Stimulated activated CD4-positive, alpha-beta T cell treated with anti-CD3 and anti-CD28 coated beads, Interleukin-1b, Interleukin-23, amount 100 ng/mL, for 4 hours (primary cell): ENCODE measurements at places on chromosomes 7 and 10.
A peak's percentile ranks its signal among the peaks of the same experiment; 100 is the strongest.

DNA sequence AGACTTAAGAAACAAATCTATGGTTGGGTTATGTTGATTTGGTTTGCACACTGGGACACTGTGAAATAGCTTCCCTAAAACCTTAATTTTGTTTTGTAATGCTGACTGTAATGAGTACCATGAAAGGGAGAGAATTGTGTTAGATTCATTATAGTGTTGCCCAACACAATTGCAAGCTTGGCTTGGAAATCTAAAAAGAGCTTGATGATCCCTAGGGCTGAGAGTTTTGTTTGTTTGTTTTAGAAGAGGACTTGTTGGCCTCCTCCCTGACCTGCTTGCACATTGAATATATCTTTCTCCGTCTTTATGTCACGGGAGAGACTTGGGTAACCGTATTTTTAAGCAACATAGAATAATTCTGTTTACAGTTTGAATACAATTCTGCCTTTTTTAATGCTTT is 410.1 kb downstream of the ARL4A start:
- no peak for DNase-seq

GRCh38 chr10:46992803-46993561 is 81.8 kb downstream of the PTPN20 start:
- no peak for DNase-seq

DNA sequence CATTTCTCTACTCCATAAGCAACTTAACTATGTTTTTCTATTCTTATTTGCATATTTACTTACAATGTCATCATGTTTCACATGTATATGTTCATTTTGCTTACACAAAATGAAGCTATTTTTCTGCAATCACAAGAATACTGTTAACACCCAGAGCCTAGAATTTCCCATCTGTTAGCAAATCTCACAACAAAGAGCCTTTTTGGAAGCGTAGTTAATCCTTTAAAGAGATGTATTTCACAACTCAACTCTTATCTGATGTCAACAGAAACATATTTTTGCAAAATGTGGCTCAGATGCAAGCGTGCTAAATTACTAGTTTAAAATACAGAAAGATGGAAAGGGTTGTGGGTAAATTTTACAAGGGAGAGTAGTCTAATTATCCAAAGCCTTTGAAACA is 110.6 kb upstream of the COL1A2 start:
- no peak for DNase-seq

DNA sequence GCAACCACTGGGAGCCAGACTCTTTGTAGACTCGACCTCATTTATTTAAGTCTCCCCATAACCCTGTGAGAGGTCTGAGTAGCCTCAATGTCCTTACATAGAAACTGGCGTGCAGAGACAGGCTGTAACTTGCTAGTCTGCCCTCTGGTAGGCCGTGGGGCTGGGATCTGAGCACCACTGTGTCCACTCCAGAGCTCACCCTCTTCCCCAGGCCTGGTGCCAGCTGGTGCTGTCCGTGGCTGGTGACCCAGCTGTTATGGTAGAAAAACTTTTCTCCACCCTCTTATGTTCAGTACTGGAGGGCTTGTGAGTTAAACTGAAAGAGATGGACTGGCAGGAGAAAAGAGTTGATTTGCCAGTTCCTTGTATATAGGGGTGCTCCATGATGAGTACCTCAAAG is 41.9 kb downstream of the ADAMTS14 start:
- no peak for DNase-seq

DNA sequence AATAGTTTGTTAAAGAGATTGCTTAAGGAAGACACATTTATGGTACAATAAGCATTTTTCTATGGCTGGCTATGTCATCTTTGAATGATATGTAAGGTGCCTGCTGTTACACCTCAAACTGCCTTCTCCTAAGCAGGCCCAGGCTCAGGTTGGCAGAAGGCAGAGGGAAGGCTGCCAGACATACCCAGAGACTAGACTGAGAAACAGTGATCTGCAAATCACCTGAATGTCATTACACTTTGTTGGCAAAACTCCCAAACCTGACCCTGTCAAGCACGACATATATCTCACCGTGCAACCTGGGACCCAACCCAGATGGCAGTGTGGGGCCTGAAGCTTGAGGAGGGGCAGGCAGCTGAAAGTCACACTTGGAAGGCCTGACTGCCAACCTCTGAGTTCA is 136.6 kb upstream of the TARP start:
- DNase-seq: no peak

- no peak for DNase-seq
These were observed 57.9 kb downstream of the ZNF467 start for GRCh38 chr7:149715476-149715875.

GRCh38 chr10:61761825-61762217 is 99.1 kb downstream of the CABCOCO1 start:
- no peak for DNase-seq

DNA sequence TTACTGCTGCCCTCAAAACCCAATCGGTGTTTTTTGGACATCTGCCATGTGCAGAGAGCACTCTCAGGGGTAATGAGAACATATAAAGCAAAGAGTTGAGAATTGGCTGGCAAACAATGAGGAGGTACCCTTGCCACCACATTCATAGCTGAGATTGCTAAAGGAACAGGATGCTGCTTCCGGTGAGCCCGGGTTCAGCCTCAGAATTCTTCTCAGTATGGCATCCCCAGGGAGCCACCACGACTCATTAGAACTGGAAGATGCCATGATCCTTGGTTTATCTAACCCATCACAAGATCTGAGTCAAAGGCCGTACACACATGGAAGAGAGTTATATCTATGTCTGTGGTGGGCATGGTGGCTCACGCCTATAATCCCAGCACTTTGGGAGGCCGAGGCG is 174.4 kb downstream of the ARID5B start:
- no peak for DNase-seq

DNA sequence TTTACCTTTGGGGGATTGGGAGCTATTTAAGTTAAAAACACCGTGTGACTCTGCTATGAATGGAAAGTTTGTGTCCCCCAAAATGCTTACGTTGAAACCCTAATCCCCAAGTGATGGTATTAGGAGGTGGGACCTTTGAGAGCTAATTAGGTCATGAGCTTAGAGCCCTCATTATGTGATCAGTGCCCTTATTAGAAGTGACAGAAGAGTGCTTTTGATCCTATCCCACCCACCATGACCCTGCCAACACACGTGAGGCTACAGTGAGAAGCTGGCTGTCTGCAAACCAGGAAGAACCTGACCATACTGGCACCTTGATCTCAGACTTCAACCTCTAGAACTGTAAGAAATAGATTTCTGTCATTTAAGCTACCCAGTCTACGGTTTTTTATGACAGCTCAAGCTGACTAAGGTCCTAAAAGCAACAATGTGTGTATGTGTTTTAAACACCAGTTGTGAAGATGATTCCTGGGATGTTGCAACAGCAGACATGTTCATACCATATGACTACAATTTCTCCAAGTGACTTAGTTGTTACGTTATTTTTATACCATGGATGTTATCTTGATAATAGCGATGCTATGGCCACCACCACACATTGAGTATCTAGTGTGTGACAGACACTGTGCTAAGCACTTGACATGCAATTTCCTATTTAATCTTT is 124.4 kb downstream of the PIP4K2A start:
- no peak for DNase-seq

DNA sequence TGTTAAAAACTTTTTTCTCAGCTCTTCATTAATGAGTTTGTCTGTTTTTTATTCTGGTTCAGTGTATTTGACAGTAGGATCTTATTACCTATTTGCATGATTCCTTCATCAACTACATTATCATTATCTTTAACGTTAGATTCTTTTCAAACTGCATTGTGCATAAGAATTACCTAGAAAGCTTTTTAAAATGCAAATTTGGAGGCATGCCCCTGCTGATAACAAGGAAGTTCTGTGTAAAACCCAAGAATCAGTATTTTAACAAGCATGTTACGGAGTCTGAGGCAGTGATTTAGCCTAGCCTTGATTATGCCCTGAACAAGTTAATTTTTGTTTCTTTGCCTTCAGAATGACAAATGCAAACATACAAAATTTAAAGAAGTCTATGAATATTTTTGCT is 14.2 kb downstream of the AHR start:
- no peak for DNase-seq

DNA sequence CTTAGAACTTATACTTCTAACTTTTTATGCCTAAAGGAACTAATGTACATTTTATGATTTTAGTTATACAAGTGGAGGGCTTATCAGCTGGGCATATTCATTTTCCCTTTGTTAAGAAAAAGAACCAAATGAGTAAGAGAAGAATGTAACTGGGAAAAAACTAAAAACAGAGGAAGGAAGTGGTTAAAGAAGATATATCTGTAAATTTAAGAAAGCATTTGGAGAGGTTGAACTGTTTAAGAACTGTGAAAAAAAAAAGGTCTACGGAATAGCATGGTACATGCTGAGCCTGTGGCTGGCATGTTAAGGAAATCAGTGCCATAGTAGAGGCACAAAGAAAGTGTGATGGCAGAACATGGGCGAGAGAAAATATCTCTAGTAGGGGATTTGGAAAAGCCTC is 6.2 kb downstream of the MDFIC start:
- DNase-seq: no peak

- no peak for DNase-seq
These were observed 77.6 kb upstream of the LEP start for GRCh38 chr7:128163473-128163872.

DNA sequence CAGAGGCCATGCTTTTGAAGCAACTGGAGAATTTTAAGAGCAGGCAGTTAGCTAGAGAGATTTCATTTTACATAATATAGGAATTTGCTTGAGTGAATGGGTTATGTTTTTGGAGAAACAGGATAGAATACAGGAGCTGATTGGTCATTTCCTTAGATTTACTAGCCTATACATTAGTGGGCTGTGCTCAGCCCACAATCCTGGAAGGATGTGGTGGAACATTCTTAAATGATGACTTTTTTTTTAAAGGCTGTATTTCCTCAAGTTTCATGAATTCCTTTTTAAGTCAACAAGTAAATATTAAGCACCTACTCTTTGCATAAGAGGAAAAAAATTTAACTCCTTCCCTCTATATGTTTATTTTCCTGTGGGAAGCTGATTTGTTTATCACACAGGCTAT is 314.4 kb upstream of the BMPER start:
- DNase-seq: no peak

GRCh38 chr10:97760461-97761257 is 11.1 kb downstream of the SFRP5 start:
- DNase-seq: no peak

DNA sequence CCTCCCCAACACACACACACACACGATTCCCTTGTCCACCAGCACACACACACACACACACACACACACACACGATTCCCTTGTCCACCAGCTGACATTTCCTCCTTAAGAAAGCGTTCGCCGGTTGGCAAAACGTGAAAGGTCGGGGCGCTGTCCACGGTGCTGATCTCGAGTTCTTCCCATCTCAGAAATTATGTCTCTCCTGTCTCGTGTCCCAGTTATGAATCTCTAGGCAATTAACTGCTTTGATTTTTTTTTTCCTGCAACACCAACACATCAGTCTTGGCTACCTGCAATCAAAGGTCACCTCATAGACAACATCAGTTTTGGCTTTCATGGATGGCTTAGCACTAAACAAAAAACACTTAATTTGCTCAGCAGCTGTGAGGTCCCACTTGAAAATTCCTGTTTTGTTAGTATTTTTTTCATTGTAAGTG is 1.9 kb downstream of the INA start:
- peak; percentile 33 for DNase-seq

DNA sequence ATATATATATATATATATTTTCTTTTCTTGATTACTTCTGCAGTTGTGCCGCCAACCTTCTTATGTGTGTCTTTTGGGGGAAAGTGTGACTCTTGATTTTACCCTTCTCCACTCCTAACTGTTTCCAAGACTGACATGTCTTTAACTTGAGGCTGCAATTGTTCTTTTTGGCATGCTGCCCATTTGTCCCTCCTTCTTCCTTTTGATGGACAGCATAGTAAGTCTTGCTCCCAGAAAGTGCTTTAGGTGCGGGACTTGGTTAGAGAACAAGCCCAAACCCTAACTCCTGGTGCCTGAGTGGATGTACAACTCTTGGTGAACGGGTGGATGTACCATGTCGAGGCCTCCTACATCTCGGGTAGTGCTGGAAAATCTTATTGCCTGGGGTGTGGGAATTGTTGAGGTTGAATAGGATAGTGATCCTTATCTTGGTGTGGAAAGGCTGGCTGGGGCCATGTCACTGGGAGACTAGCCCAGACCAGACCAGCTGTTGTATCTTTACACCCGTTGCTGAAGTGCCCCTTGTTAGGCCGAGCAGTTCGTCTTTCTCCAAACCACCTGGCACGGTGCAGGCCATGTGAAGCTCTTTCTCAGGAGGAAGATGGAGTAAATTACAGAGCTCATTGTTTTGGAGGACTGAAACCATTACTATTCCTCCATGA is 16.3 kb downstream of the TCF7L2 start:
- no peak for DNase-seq

DNA sequence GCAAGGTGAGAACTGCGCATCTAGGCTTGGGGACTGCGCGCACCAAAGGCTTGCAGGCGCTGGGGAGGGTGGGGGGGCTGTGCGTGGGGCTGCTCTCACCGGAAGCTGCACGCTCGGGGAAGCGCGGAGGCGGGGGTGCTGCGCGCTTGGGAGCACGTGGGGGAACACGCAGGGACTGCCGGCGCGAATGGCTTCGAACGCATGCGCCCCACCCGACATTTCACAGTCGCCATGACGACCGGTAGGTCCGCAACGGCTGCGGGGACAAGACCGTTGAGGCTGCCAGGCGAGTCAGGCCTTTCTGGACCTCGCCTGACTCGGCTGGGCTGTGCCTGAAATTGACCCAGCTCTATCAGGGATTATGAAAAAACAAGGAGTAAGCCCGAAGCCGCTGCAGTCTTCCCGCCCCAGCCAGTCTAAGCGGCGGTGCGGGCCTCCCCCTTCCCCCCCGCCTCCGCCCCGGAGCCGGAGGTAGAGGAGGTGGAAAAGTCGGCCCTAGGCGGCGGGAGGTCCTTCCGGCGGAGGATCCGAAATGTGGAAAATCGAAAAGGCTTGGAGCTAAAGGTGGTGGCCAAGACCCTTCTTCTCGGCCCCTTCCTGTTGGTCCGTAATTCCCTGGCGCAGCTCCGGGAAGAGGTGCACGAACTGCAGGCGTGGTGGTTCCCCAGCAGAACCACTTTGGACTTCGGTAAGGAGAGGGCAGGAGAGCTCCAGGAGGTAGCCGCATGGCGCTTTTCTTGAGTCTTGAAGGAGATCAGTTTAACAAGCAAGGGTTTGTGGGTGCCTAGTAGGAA is 34.9 kb upstream of the STEAP1 start:
- DNase-seq: peak; percentile 18

GRCh38 chr10:28155726-28156125 is 147.1 kb downstream of the MPP7 start:
- no peak for DNase-seq

GRCh38 chr7:920351-921070 is 34.0 kb downstream of the ADAP1 start:
- no peak for DNase-seq
